ENCODE measurements at places on chromosomes 16 and 17.

DNA sequence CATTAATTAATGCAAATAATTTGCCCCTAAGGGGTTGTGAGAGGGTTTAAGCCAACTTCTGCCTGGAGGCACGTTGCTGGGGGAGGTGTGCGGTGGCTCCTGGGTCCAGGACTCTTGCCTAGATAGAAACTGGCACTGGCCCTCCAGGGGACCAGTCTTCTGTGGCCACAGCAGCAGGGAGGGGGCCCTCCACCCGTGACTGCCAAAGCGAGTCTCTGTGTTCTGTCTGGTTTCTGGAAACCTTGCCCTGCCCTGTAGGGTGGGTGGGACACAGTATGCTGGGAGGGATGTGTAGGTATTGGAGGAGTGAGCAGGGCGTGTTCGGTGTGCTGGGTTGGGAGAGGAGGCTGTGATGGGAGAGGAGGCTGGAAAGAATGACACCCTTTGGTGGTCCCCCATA is 78.8 kb downstream of the TBC1D16 start:
- no peak for DNase-seq

GRCh38 chr16:7921345-7921744 is 588.7 kb downstream of the RBFOX1 start:
- DNase-seq: no peak

GRCh38 chr17:76440751-76441362 is 12.1 kb downstream of the UBE2O start:
- DNase-seq: no peak

DNA sequence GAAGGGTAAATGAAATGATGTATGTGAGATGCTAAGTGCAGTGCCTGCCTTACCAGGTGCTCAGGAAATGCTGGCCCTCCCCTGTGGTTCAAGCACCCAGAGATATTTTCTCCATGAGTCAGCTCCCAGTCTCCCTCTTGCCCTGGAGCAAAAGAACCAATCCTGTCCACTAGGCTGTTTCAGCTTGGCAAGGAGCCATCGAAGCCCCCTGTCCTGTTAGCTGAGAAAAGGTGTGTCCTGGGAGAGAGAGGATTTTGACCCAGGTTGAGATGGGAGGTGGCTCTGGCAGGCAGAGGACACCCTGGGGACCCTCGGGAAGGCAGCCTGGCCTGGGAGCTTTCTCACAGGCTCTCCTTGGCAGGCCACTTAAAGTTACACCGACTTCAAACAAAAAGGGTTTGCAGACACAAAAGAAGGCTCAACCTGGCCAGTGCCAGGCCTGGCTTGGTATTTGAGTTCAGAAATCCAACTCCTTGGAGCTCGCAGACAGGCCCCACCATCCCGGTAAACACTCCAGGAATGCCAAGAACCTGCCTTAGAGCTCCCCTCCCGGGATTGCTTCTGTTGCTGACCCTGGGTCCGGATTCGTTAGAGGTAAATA is 29.6 kb downstream of the NTN1 start:
- DNase-seq: no peak

DNA sequence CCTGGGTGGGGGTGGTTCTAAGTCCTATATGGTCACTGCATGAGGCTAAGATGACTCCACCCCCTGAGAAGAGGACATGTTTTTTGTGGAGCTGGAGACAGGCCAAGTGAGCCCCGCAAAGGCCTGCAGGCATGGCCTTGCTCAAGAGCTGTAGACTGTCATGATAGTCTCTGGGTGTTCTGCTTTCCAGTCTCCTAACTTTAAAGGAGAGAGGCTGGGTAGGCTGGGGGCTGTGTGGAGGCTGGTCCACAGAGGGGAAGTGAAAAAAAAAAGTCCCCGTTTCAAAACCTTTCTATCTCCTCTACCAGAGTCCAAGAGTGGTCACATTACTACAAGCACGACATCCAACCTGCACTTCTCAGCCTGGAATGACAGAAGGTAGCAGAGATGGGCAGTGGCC is 27.1 kb downstream of the CDRT4 start:
- no peak for DNase-seq

DNA sequence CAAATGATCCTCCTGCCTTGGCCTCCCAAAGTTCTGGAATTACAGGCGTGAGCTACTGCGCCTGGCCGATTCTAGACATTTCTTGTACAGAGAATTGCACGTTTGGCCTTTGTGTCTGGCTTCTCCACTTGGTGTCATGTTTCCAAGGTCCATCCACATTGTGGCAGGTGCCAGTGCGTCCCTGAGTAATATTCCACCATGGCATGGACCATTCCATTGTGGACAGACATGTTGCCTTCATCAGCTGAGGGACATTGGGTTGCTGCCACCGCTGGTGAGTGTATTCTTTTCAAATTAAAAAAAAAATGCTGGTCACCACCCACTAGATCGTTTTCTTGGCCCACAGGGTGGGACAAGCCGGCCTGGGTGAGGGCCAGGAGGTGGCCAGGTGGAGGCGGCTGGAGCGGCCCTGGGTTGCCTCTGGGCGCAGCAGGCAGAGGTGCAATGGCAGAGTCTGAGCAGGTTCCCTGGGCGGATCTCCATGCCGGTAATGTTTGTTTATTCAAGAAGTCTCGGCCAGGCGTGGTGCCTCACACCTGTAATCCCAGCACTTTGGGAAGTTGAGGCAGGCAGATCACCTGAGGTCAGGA is 274.1 kb downstream of the SEC14L1 start:
- no peak for DNase-seq

GRCh38 chr17:38339891-38340290 is 3.9 kb downstream of the GPR179 start:
- no peak for DNase-seq

DNA sequence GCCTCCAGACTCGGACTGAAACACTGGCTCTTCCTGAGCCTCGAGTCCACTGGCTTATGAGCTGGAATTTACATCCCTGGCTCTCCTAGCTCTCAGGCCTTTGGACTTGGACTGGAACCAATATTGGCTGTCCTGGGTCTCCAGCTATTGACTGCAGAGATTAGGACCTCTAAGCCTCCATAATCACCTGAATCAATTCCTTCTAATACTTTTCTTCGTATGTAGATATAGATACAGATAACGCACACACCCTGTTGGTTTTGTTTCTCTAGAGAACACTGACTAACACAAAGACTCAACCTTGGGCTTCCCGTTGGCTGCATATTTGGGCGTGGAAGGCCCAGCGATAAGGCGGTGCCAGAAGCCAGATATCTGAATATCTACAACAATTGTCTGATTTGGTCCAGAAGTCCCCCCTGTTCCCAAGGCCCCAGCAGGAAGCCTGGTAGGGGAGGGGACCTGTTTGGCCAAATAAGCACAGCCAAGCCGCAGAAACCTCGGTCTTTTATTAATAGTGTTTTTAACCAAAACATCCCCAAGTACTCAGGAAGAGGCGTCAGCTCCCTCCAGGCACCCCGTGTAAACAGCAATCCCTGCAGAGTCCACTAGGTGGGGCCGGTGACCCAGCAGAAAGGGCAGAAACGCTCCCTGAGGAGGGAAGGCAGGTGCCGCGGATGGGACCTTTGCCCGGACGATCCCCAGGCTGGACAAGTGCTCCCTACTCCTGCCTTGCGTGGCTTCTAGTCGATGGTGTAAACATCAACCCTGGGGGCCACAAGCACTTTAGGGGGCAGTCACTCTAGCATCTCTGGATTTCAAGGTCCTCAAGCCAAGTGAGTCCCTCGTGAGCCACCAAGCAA is 57.0 kb downstream of the ABR start:
- DNase-seq: no peak

DNA sequence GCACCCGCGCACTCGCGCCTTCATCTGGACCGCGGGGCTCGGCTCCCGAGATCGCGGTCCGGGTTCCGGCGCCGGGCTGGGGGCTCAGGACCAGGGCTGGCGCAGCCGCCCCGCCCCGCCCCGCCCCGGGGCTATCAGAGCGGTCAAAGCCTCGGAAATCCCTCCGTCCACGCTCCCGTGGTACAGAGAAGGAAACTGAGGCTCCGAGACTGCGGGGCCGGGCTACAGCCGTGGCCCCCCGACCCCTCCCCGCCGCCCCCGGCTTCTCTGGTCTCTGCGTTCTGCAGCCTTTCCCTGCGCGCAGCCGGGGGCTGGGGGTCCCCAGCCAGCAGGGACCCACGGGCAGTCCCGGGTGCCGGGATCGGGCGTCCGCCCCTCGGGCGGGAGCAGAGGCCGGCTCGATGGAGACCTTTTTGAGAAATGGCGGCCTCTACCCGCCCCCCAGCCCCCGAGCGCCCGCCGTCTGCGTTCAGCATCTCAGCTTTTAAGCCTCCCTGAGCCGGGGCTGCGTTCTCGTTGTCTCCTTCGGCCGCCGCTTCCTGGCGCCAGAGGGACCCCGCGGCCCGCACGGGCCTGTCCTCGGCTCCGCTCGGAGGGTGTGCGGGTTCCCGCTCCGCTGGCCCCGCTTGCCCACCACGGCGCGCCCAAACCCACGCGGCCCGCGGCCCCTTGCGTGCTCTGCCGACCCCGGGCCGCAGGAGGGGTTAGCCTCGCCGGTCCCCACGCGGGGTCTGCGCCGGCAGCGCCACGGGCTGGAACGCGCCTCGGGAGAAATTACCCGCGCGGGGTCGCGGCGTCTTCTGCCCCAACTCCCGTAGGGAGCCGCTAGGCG is 1.5 kb upstream of the NPTX1 start:
- no peak for DNase-seq

GRCh38 chr17:57676543-57676942 is 68.6 kb downstream of the CCDC182 start:
- DNase-seq: no peak

DNA sequence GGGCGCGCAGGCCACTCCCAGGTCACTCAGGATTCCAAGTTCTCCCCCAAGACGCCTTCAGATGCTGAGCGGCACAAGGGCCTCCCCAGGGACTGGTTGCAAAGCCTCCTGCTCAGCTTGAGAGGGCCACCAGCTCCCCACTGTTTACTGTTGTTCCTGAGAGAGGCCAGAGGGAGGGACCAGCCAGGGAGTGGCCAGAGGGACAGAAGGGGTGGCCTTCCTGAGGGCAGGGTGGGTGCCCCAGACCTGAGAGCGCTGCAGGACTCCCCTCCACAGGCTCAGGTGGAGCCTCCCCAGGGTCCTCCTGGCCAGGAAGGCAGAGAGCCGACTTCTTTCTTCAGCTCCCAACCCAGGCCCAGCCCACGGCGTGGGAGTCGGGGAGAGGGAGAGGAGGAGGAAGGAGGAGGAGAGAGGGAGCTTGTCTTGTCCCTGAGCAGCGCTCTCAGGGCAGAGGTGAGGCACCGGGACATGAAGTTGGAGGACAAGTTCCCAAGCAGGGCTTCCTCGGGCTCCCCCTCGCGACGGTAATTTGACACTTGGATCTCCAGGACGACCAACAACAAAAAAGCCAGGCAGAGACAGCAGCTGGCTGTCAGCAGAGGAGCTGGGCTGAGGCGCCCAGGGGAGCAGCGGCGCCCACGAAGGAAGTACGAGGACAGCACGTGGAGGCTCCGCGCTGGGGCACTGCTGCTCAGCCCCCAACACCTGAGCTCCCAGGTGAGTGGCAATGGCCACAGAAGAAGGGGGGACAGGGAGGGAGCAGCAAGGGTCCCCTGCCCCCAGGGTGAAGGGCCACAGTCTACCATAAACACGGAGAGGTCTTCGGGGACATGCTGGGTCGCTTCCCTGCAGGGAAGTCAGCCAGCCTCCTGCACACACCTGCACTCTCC is 497 bp downstream of the SMIM5 start:
- peak; percentile 93 for DNase-seq

DNA sequence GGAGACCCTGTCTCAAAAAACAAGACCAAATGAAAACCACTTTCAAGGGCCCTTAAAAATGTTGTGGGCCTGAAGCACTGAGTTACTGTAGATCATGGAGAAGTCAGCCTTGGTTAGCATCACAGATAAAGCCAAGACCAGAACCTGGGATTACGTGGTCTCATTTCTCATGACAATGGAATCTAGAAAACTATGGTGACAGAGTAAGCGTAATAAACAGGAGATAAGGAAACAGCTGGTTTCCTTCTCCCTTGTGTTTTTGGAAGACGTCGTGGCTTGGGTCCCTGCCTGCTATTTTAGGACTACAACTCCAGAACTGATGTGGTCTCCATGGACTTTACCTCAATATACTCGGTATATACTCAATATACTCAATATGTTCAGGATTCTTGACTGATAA is 180.7 kb upstream of the ZFHX3 start:
- DNase-seq: no peak
